ENCODE measurements at places on chromosomes 4 and X.

GRCh38 chrX:79161655-79162054 is 17.2 kb downstream of the GPR174 start:
- no peak for DNase-seq

- no peak for DNase-seq
Observed at GRCh38 chrX:82973646-82974045, 534.4 kb upstream of the POU3F4 start.

DNA sequence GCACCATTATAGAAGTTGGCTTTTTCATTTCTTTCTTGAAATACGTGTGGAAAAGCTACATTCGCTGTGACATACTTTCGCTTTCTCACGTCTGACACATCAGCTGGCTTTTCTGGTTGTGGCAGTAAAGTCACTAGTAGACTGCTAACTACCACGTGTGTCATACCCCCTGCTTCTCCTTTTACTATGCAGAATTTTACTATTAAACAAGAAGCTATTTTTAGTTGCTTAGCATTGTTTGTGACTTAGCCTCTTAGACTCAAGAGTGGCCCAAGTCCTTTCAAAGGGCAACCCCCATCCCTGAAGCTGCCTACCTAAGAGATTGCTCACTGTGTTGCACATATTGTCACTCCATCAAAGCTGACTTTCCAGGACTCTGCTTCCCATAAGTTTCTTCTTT is 2.1 kb upstream of the IL2 start:
- no peak for DNase-seq

- no peak for DNase-seq
Observed at GRCh38 chr4:19583827-19584569, 667.7 kb upstream of the SLIT2 start.

- no peak for DNase-seq
Observed at GRCh38 chr4:132123870-132124623, 1025.0 kb upstream of the PCDH10 start.

- DNase-seq = no peak
Observed at GRCh38 chr4:159003420-159004253, 99.2 kb upstream of the RAPGEF2 start.

GRCh38 chrX:65894133-65894532 is 145.7 kb downstream of the VSIG4 start:
- no peak for DNase-seq

DNA sequence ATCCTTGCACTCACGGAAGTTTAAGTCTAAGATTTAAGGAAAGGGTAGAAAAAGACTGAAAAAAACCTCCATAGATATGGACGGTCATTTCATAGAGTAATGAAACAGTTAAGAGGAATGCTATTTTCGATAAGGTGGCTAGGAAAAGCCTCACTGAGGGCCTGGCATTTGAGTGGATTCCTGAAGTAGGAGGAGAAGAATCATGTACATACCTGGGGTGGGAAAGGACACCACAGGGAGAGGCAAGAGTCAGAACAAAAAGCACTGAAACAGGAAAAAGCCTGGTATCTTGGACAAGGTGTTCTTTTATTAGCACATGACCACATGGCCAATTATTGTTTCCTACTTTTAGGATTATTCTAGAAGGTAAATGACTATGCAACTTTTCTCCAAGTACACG is 547.2 kb upstream of the DIPK2B start:
- no peak for DNase-seq

DNA sequence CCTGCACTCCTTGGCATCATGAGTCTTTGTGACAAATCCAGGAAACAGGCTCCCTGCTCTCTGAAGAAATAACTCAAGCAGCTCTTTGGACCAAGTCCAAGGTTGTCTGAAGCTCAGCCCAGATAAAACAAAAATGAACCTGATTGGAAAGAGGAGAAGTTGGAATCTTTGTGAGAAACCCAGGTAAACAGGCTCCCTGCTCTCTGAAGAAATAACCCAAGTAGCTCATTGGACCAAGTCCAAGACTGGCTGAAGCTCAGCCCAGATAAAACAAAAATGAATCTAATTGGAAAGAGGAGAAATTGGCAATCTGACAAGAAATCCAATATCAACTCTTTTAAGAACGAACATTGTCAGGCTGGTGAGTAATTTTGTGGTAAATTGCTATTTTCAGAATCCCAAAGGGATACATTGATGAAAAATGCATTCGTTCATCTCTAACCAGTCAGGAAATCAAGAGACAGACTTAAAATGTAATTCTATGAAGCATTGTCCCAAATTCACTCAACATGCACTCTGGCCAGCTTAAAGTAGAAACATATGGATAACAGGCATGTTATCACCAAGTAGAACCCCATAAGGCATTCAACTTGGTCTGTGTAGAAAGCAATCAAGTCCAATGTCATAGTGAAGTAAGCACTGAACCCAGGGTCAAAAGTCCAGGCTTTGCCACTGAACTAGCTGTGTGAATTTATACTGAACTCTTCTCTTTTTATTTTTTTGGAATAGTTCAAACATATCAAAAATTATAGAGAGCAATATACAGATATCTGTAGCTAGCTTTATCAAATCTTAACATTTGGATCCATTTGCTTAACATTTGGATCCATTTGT is 16.8 kb upstream of the NFXL1 start:
- DNase-seq = no peak

DNA sequence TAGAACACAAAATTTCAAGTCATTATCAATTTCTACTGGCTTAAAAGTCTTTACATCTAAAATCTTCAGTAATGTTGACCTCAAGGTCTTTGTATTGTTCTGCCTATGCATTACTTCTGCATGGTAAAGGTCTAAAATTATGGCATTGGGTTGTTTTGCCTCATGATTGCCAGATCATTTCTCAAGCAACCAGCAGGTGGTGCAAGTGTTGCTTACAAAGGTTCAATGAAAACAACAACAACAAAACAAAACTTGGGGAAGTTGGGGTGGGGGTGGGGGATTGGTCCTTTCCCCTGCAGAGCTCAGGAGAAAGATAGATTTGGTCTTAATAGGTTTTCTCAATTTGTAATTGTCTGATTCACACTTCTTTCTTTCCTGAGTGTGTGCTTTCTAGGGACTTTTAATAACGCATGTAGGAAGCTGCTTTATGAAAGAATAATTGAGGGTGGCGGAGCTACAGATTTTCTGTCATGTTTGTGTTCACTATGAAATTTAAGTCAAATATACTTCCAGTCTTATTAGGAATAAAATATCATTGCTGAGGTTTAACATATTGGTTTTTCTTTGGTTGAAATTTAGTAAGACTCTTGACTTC is 145.1 kb downstream of the COL4A5 start:
- DNase-seq = no peak

- no peak for DNase-seq
Observed at GRCh38 chr4:80257851-80258250, 8.6 kb upstream of the FGF5 start.

GRCh38 chr4:8570201-8570600 is 10.0 kb upstream of the GPR78 start:
- no peak for DNase-seq

DNA sequence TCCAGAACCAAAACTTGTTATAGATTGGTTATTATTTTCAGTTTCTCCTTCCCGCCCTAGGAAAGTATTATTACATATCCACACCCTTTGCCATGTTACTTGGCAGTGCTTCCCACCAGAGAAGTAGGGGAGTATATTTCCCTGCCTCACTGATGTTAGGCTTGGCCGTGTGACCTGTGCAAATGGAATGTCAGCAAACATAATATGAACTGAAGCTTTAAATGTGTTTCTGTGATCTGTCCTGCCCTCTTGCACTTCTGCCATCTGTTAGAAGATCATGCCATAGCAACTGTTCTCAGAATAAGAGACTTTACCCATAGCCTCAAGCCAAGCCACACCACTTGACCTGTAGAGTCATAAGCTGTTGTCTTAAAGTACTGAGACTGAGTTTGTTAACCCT is 36.7 kb upstream of the NEUROG2 start:
- peak; percentile 6 for DNase-seq

- DNase-seq = no peak
Observed at GRCh38 chr4:175970724-175971123, 94.9 kb upstream of the WDR17 start.

- peak; percentile 42 for DNase-seq
Observed at GRCh38 chr4:154491341-154492271, at the start of gene DCHS2. Gene DCHS2 (minus strand): TSS chr4:154491799. CDS start chr4:154491355, 444 bp downstream.

GRCh38 chrX:52424656-52425055 is 55.8 kb downstream of the XAGE2 start:
- no peak for DNase-seq

DNA sequence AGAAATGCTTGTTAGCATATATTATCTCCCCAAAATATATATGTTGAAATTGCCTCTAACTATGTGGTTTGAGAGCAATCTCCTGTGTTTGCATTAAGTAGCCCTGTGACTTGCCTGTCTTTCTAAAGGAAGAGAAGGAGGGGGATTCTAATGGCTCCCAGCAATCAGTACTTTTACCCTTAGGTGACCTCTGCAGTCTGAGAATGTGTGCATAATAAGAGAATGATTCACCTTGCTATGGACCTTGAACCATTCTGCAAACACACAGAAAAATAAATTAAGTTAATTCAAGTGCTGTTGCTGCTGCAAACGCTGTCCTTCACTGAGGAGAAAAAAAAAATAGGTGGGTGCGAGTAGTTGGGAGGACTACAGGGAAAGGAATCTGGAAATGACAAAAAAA is 322.2 kb downstream of the IQCM start:
- DNase-seq = no peak

GRCh38 chrX:44580466-44580865 is 37.8 kb upstream of the FUNDC1 start:
- no peak for DNase-seq

DNA sequence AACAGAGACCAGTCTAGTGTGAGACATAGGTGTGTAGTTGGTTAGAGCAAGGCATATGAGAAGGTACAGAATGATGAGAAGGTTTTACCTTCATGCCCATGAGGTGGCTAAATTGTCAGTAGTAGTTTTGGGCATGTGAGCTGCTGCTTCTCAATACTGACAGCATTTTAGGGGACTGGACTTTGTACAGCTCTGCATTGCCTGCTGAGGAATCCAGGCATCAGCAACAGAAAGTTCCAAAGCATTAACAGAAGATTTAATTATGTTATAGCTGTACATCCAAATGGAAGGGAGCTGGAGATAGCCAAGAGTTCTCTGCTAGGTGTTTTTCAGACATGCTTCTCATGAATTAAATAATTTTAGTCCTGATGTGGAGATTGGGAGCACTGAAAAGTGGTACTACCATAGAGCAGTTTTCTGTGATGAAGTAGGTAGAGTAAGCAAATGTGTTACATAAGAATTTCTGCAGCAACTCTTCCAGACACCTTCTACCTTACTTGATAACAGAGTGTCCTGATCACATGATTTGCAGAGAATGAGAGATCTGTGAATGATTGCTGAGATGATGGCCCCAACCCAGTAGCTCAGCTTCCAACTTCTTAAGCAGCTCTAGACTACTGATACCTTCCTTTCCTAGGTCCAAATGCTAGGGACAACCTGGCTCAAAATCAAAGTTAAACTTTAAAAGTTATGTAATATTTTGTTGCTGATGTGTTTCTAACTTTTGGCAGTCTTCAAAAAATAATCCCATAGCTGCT is 30.4 kb downstream of the FNIP2 start:
- DNase-seq = no peak

DNA sequence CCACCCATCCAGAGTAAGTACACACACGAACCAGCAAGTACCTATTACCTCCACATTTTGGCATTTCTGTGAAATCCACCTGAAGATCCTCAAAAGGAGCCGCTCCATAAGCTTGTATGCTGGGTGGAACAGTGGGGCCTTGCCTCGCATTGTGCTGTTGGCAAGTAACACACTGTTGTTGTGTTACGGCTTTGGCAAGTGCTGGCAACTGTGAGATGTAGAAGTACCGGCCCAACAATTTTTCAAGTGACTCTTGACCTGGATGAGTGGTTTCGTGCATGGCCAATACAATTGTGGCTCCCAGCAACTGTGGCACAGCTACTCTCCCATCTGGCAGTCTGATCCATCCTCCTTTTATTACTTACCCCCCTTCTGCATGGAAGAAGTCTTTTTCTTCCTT is 128.7 kb downstream of the CCNB3 start:
- no peak for DNase-seq

DNA sequence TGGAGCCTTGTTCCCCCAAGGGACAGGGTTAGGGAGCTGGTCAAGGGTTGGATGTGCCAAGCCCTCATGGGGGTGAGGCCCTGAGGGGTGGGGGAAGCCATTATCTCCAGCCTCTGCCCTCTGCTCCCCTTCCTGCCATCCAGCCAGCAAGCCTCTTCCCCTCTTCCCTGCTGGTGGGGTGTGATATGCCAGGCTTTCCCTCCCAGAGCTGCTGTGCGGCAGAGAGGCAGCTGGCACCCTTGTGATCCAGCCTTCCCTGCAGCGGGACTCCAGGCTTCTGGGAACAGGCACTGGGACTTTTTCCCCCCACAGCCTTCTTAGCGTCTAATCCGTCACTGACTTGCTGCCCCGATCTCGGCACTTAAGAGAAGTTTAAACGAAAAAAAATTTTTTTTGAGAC is 6.3 kb downstream of the SSR4 start:
- no peak for DNase-seq

DNA sequence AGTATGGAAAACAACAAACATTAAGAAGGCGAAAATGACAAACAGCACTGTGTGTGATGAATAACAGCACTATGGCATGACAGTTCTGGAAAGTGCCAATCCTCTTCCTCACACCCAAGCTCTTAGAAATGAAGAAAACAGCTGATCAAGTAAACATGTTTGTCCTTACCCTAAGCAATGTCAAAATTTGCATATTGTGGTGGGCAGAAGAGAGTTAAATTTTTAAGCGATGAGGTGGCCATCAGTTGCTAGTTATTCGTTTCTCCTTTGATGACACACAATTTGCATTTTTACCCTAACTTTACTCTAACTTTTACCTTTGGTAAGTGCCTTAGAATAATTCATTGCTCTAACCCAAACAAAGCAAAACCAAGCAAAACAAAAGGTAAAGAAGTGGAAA is 8.8 kb downstream of the PROM1 start:
- no peak for DNase-seq

GRCh38 chrX:145190801-145191389 is 56.4 kb upstream of the SPANXN1 start:
- no peak for DNase-seq

DNA sequence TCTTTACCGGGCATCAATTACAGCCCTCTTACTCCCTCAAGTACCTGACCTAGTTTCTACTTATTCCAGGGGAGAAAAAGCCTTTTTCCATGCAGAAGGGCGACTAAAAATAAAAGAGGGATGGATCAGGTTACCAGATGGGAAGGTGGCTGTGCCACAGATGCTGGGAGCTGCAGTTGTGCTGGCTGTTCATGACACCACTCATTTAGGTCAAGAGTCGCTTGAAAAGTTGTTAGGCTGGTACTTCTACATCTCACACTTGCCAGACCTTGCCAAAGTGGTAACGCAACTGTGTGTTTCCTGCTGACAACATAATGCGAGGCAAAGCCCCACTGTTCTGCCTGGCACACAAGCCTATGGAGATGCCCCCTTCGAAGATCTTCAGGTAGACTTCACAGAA is 148.4 kb upstream of the FGF16 start:
- DNase-seq = no peak

- DNase-seq = no peak
Observed at GRCh38 chrX:113370006-113370405, 529.4 kb upstream of the AMOT start.

- no peak for DNase-seq
Observed at GRCh38 chr4:56438766-56439165, 2.7 kb downstream of the PAICS start.

Measured in HTR-8/SVneo (cell line).